ENCODE measurements at places on chromosomes 12 and 14. TPM values are rescaled to one million over a fixed set of nuclear protein-coding genes. Genes with fewer than 3 reads are reported as not detected.

The PDZRN4 gene
- 0.98 TPM for total RNA-seq

The EDDM3A gene
- not detected for total RNA-seq

The GPR65 gene
- 3.3 TPM for total RNA-seq

The CAPZA3 gene
- total RNA-seq = not detected

The RGS6 gene
- total RNA-seq = 2.1 TPM

The IL23A gene
- not detected for total RNA-seq

The FAM181A gene
- total RNA-seq = 2.0 TPM

The STAB2 gene
- 0.10 TPM for total RNA-seq

The MBD6 gene
- 108 TPM for total RNA-seq

The GOLGA3 gene
- total RNA-seq = 77.5 TPM

The HEBP1 gene
- 25.1 TPM for total RNA-seq

The DAO gene
- not detected for total RNA-seq

DNA sequence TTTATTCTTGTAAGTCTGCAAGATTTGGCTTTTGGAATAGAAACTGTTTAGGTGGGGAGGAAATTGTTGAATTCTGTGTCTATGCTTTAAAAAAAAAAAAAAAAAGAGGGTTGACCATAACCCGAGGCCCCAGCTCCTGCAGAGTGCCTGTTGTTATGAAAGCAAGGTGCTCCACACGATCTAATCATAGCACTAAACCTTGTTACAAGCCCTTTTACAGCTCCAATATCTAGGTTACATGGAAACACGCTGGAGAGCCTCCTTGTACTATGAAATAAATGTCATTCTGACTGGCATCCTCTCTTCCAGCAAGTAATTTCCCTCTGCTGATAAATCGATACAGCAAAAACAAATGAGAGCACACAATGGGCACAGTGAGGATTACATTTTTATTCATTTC is 303.1 kb upstream of the SOX5 start:
- no peak overlapping the region for H3K27ac ChIP-seq
- no peak for DNase-seq
- no peaks in the 10 kb centered on the region for H3K27me3 ChIP-seq
- no peak overlapping the region for H3K4me3 ChIP-seq
- H3K36me3 ChIP-seq = no peaks in the 10 kb centered on the region

DNA sequence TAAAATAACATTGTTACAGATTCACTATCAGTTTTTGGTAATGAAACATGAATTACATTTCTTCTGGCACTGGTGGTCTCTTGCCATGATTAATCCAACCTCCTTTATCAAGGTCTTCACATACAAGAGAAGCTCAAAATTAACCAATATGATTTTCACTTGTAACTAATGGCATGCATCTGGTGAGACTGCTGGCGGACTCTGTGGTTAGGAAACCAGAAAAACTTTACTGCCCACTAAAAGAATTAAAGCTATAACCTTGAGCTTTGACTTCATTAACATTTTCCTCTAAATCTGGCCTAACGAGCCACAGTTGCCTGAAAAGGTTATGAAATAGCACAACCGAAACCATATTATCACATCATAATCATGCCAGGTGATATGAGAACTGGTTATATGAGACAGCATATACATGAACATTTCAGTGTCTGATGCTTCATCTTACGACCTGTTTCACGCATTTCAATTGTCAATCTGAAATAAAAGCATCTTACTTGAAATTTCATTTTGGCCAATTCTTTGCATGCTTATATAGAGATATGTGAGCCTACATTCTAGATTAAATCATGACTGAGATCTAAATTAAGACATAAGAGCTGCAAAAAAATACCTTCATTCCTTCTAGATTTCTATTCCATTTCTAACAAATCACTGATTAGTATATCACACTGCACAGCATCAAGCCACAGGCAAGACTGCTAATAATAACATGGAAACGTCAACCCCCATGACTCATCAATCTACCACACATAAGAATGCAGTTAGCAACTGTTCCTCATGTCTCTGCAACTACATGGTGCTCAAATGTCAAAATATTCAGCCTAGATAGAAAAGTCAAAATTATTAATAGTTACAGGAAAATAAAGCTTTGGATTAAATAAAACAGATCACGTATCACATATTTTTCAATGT is 89.3 kb downstream of the OSBPL8 start:
- no peak for DNase-seq
- no peak overlapping the region for H3K4me3 ChIP-seq
- no peak overlapping the region for H3K27ac ChIP-seq
- no peaks in the 10 kb centered on the region for H3K36me3 ChIP-seq
- no peaks in the 10 kb centered on the region for H3K27me3 ChIP-seq

DNA sequence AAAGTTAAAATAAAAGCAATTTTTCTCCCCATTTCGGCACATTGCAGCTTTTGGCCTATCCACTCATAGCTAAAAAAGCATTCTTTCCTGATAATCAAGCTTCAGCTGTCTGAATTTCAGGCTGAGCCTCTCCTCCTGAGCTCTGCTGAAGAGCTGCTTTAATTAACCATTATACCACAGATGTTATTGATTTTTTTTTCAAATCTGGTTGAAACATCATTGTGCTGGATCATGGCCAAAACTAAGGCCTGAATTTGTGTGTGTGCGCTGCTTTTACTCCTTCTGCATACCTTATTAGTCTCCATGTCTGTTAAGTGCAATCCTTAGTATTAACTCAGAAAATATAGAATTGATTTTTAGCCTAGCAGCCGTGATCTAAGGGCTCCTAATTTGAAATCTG is 52.3 kb downstream of the MBIP start:
- H3K36me3 ChIP-seq = no peaks in the 10 kb centered on the region
- no peak for DNase-seq
- H3K4me1 ChIP-seq = peaks cover 7% of the 10 kb centered on the region
- no peaks in the 10 kb centered on the region for H3K27me3 ChIP-seq

DNA sequence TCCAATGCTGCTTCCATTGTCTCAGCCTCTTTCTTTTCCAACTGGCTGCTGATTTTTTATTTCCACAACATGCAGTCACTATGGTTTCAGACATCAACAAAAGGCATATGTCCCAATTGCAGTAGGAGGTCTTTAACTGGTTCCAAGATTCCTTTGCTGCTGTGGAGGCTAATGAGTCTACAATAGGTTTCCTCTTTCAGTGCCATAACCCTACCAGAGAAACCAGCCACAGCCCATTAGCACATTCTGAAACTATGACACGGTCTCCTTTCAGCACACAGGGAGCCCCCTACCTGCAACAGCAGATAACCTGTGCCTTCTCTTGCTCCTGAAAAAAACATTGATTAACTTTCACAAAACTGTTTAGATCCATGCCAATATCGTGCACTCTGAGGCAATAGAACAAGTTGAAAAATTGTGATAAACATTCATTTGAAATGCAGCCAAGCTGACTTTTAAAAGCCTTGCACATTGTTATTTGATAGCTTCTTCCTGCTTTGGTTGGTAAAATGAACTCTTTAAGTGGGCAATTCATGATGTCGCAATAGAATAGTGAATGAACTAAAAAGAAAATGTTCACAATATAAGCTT is 32.4 kb downstream of the PLEKHG7 start:
- DNase-seq = no peak
- H3K4me3 ChIP-seq = no peak overlapping the region
- H3K27me3 ChIP-seq = no peaks in the 10 kb centered on the region
- no peaks in the 10 kb centered on the region for H3K36me3 ChIP-seq
- peak overlapping the region; percentile 68 for H3K27ac ChIP-seq
- H3K4me1 ChIP-seq = peaks cover 5% of the 10 kb centered on the region

GRCh38 chr12:121217063-121217462 is 7.1 kb downstream of the P2RX4 start:
- no peak for DNase-seq
- H3K4me3 ChIP-seq = no peak overlapping the region
- peaks cover 17% of the 10 kb centered on the region for H3K4me1 ChIP-seq
- H3K27ac ChIP-seq = no peak overlapping the region
- H3K27me3 ChIP-seq = no peaks in the 10 kb centered on the region
- peaks cover 4% of the 10 kb centered on the region for H3K36me3 ChIP-seq

GRCh38 chr14:95337041-95337595 is 17.4 kb upstream of the CLMN start:
- no peaks in the 10 kb centered on the region for H3K27me3 ChIP-seq
- H3K36me3 ChIP-seq = no peaks in the 10 kb centered on the region
- H3K27ac ChIP-seq = no peak overlapping the region
- H3K4me1 ChIP-seq = peaks cover 3% of the 10 kb centered on the region
- DNase-seq = no peak

DNA sequence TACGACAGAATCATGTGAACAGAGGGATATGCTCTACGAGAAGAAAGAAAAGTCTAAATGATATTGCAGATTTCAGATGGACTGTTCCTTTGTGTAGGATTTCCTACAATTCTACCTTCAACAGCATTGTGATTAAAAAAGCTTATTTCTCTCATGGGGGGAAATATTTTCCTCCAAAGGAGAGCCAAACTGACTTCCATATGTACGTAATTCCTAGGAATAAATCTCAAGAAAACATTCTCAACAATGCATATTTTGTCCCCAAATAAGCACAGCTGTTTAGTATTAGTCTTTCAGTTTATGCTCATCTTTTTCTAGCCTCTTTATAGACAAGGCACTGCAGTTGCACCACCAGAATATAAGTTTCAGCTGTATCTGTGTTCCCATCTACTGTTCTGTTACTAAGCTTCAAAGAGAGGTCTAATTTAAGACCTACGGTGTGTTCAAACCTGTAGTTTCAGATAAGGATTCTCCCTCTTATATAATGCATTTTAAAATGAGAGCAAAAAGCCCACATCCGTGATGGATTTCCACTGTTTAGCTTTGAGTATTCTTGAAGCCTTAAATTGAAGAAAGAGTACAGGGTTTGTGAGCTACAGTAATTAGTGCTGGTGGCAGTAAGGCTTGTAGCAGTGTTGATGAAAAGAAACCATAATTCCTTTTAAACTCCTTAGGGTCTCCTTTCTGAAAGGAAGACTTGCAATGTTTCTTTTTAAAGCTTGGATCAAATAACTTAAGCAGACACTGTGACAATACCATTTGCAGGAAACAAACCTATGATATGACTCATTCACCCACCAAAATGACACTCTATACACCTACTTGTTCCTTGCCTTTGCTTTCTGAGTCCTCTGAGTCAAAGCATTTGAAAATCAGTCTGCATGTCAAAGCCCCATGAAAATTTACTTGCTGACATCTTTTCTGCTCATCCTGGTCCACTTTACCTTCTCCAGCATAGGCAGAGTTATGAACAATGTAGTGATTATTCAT is 754.1 kb downstream of the NOVA1 start:
- no peak overlapping the region for H3K27ac ChIP-seq
- no peaks in the 10 kb centered on the region for H3K4me1 ChIP-seq
- no peaks in the 10 kb centered on the region for H3K36me3 ChIP-seq

DNA sequence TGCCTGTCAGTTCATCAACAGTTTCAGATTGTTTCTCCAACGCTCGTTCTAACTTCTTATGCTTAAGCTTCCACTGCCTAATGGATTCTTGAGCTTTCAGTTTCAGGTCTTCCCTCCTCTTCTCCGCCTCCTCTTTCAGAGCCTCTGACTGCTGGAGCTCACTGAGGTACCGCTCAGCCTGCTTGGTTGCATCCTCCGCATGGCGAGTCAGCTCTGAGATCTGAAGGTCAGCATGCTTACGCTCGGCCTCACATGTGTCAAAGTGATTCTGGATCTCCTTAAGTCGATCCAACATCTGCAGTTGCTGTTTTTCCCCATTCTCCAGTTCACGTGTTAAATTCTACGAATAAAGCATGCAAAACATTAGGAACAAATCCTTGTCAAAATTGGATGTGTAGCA is 148.8 kb downstream of the CEP128 start:
- no peak overlapping the region for H3K27ac ChIP-seq
- H3K4me3 ChIP-seq = no peak overlapping the region
- DNase-seq = no peak

- H3K27ac ChIP-seq = no peak overlapping the region
- H3K4me1 ChIP-seq = no peaks in the 10 kb centered on the region
- no peak for DNase-seq
- no peaks in the 10 kb centered on the region for H3K36me3 ChIP-seq
Measured at GRCh38 chr12:50338920-50339645, 55.8 kb upstream of the LIMA1 start.

- H3K36me3 ChIP-seq = no peaks in the 10 kb centered on the region
- H3K4me1 ChIP-seq = no peaks in the 10 kb centered on the region
- no peak overlapping the region for H3K4me3 ChIP-seq
- H3K27me3 ChIP-seq = no peaks in the 10 kb centered on the region
- DNase-seq = no peak
Measured at GRCh38 chr12:25469368-25469767, 83.7 kb downstream of the LMNTD1 start.

GRCh38 chr12:47214771-47215170 is 135.0 kb upstream of the AMIGO2 start:
- peak overlapping the region; percentile 35 for H3K4me3 ChIP-seq
- no peak for DNase-seq
- no peaks in the 10 kb centered on the region for H3K4me1 ChIP-seq
- no peaks in the 10 kb centered on the region for H3K36me3 ChIP-seq

GRCh38 chr14:53278602-53279506 is 125.7 kb upstream of the DDHD1 start:
- no peaks in the 10 kb centered on the region for H3K36me3 ChIP-seq
- no peaks in the 10 kb centered on the region for H3K4me1 ChIP-seq
- no peak overlapping the region for H3K27ac ChIP-seq
- DNase-seq = no peak

- H3K4me3 ChIP-seq = no peak overlapping the region
- no peak for DNase-seq
- H3K27me3 ChIP-seq = no peaks in the 10 kb centered on the region
- H3K4me1 ChIP-seq = no peaks in the 10 kb centered on the region
Measured at GRCh38 chr14:77347751-77348150, 26.9 kb downstream of the GSTZ1 start.

- H3K4me3 ChIP-seq = no peak overlapping the region
- H3K36me3 ChIP-seq = no peaks in the 10 kb centered on the region
- no peaks in the 10 kb centered on the region for H3K27me3 ChIP-seq
- no peak overlapping the region for H3K27ac ChIP-seq
Measured at GRCh38 chr12:94609917-94610443, 40.4 kb downstream of the TMCC3 start.

- no peak for DNase-seq
- H3K4me1 ChIP-seq = peaks cover 13% of the 10 kb centered on the region
- H3K36me3 ChIP-seq = no peaks in the 10 kb centered on the region
Measured at GRCh38 chr12:38886064-38886463, 19.3 kb downstream of the CPNE8 start.

DNA sequence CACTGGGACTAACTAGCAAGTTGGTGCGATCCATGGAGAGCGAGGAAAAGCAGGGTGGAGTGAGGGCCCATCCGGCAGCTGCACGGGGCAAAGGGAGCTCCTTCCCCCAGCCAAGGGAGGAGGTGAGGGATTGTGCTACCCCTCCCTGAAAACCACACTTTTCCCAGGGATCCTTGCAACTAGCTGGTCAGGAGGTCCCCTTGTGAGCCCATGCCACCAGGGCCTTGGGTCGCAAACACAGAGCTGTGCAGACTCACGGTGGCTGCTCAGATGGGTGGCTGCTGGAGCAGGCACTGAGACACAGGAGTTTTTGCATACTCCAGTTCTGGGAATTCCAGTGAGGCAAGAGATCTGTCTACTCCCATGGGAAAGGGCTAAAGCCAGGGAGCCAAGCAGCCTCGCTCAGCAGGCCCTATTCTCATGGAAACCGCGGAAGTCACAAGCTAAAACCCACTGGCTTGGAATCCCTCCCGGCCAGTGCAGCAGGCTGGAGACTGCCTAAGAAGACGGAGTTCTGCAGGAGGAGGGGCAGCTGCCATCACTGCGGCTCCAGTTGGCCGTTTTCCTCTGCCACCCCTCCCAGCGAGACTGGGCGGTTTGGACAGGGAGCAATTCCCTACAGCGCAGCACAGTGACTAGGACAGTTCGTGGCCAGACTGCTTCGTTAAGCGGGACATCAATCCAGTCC is 10.9 kb upstream of the ZNF705A start:
- H3K27me3 ChIP-seq = no peaks in the 10 kb centered on the region
- no peak overlapping the region for H3K4me3 ChIP-seq
- H3K4me1 ChIP-seq = no peaks in the 10 kb centered on the region
- H3K36me3 ChIP-seq = no peaks in the 10 kb centered on the region

All from upper lobe of left lung (tissue), 6 donors.